AG08395 (cell line): ENCODE measurements at places on chromosomes 5 and 9.
A peak's percentile ranks its signal among the peaks of the same experiment; 100 is the strongest.

- DNase-seq, result no peak
Observed at GRCh38 chr5:1764606-1764960, 35.1 kb downstream of the MRPL36 start.

GRCh38 chr5:131987251-131987650, 24.2 kb downstream of the ACSL6 start:
- no peak for DNase-seq

DNA sequence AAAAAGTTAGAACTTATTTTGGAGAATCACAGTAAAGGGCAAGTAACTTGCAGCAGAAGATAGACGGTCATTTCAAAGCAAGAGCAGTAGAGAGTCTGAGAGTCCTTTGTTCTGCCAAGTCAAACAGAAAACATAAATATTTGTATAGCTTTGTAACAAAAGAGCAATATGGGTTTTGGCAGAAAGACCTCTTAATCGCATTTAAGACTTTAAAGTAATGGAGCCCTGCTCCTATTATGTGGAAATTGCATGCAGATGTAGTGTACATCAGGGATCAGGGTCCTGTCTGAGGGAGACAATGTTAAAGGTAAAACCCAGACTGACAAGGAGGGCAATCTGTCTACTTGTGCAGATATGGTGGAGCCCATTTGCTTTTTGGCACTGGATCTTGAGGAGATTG, 87.2 kb downstream of the PGM5 start:
- DNase-seq, result no peak

GRCh38 chr5:87127426-87127825, 140.3 kb upstream of the RASA1 start:
- peak; percentile 41 for DNase-seq

- DNase-seq, result no peak
Observed at GRCh38 chr9:129173296-129174101, 4.6 kb downstream of the IER5L start.

GRCh38 chr9:106758911-106759310, 104.1 kb upstream of the ZNF462 start:
- no peak for DNase-seq

GRCh38 chr9:2602704-2603116, 18.9 kb upstream of the VLDLR start:
- DNase-seq, result no peak

DNA sequence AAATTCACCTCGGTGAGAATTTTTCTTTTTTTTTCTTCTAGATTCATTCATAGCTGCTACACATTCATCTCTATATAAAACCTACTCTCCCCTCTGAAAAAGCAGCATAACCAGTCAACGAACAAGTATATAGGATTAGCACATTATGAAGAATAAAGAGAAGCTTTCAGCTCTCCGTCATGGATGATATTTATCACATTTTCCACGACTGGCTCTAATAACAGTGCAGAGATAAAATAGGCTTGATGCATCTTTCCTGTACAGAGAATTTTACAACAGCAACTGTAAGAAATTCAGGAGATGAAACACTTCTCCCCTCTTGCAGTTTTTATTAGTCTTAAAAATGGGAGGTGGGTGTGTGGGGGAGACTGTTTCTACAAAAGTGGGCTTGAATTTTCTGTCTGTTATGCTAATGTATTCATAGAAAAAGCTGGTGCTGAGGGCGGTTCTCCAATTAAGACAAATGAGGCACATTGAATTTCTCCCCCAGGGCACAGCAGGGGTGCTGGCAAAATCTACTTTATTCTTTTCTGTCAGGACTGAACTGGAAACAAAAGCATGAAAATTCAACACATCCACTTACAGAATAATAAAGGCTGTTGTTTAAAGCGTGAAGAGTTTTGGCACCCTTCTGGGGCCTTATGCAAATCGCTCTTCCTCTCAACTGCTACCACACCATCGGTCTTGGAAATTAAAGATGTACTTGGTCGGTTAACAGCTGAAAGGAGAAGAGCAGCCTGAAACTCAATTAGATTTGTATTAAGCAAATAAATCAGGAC, 233.9 kb upstream of the ZNF608 start:
- DNase-seq, result no peak

DNA sequence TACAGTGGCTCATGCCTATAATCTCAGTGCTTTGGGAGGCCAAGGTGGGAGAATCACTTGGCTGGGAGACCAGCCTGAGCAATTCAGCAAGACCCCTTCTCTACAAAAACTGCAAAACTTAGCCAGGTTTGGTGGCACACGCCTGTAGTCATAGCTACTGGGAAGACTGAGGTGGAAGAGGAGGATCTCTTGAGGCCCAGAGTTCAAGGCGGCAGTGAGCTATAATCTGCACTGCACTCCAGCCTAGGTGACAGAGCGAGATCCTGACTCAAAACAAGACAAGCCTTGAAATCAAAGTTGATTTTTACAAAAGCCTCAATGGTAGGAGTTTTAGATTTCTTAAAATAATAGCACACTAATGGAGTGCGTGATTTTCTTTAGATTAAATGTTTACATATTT, 14.6 kb downstream of the UBE2D2 start:
- DNase-seq, result no peak

DNA sequence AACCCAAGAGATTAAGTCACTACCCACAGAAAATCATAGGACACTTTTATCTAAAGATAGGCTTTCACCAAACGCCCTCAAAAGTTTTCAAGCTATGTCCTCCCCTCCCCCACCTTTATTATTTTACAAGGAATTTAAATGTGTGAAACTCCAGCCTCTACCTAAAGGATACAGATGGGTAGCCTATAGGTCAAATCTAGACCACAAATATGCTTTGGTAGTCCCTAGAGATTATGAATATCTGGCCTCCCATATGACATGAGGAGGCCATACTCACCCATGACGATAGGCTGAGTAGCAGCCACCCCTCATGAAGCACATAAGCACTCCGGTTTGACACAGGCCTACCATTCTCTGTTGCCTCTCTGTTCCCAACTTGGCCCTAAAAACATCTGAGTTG, 11.9 kb downstream of the SIL1 start:
- DNase-seq, result no peak

DNA sequence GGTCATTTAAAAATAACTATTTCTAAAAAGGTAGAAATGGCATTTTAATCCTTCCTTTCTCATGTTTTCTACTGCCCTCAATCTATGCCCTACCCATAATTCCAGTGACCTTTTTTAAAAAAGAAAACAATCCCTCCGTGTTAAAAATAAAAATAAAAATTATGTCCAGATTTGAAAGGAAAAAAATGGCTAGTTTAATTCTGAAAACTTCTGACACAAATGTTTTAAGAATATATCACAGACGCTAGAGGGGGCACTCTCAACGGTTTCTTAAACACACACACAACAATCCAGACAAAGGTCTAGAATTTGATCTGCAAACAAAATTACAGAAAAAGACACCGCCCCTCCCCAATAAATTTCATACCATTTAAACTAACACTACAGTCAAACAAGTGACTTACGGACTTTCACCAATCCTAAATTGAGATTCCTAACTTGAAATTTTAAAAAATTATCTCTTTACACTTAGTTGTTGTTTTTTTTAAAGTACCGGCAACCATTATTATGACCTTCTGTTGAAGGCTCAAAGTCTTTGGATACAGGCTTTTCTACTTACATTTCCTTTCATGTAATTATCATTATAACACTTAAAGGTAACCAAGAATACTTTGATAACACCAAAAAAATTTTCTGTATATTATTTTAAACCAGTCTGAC, 38.2 kb downstream of the CLINT1 start:
- peak; percentile 33 for DNase-seq

- no peak for DNase-seq
Observed at GRCh38 chr9:130432362-130432761, 12.4 kb upstream of the ASS1 start.

- no peak for DNase-seq
Observed at GRCh38 chr9:14500705-14501104, 186.8 kb upstream of the NFIB start.

DNA sequence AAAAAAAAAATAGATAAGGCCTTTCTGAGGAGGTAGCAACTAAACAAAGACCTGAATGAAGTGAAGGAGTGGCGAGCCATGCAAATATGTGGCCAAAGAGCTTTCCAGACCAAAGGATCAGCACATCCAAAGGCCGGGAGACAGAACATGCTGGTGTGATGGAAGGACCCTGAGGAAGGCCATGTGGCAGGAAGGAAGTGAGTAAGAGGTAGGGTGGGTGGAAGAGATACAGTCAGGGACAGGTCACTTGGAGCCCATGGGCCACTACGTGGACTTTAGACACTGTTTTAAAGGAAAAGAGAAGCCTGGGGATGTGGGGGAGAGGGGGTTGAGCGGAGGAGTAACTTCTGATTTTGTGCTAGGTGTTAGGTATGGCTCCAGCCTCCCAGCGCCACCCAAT, 31.3 kb downstream of the SPRY4 start:
- peak; percentile 48 for DNase-seq

DNA sequence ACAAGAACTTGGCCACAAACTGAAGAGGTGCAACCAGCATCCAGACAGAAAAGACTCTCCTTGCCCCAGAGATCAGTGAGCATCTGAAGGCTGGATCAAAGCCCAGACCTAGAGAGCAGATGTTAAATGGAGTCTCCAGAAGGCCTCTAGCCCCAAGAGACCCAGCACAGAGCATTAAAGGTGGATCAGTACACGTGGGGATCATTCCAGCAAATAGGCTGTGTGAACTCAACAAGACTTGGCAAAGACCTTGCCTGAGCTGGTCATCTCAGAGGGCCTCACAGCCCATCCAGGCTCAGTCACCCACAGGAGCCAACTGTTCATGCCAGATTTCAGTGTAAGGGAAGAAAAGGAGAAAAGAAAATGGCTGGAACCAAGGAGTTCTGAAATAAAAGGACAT, 214.0 kb downstream of the ENC1 start:
- DNase-seq, result no peak

DNA sequence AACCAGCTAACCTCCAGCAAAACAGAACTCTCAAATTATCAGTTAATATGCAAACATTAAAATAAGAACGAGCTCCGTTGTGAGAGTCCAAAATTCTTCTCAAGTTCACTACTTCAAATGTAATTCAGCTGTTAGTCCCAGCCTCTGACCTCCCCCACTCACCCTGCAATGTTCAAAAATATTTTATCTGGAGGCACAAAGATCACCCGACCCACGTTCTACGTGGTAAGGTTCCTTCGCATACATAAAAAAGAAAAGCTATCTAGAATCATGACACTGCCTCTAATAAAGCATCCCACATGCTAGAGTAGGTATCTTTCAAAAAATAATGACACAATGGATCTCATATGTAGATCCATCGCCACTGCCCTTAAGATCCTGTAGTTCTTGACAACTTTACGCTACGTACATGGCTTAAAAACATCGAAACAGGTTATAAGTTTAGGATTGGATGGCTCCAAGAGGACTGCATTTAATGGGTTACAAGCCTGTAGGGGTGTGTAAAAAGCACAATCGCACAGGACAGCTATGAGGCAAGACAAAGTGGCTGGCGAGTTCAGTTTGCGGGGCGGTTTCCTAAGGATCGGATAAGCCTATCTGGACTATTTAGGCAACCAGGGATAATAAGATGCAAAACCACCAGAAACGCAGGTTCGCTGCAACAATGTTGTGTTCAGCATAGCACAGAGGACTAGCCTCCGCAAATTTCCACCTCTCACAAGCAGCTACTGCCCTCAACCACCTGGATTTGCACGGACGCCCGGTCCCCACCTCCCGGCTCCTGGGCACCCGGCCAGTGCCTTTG, 969 bp downstream of the CLK4 start:
- peak; percentile 24 for DNase-seq

DNA sequence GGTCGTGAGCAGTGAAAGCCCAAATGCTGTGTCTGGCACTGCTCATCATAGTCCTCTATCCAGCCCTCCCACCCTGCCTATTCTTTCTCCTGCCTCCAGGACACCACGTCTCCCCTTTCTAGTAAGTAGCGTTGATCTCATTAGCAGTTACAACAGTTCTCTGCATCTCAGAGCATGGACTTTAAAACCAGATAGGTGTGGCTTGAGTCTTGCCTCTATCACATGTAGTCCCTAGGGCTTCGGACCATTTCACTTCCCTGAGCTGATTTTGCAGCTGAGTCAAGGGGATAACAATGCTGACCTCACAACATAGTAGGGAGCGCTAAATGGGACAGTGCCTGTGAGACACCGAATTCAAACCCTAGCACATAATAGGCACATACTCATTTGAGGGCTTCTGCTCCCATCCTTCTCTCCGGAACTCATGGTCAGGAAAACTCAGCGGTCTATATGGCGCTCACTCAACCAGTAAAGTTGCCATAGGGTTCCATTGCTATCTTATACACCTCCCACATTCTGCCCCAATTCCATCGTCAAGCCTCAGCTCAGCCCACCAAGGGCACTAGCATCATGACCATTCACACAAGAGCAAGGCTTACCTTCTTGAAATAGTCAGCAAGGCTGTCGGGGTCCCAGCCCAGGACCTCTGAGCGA, 515 bp downstream of the LCP2 start:
- no peak for DNase-seq
